Uterus (tissue), 4 donors: ENCODE measurements at places on chromosomes 6 and 20. TPM values are rescaled to one million over a fixed set of nuclear protein-coding genes. Genes with fewer than 3 reads are reported as not detected.

GRCh38 chr6:151175662-151176445 is 63.9 kb upstream of the AKAP12 start:
- no peak overlapping the region for H3K27ac ChIP-seq
- H3K36me3 ChIP-seq, result no peaks in the 10 kb centered on the region
- no peak overlapping the region for H3K4me3 ChIP-seq
- no peaks in the 10 kb centered on the region for H3K4me1 ChIP-seq
- DNase-seq, result no peak

The SYCP2L gene
- under 0.01 TPM for total RNA-seq

DNA sequence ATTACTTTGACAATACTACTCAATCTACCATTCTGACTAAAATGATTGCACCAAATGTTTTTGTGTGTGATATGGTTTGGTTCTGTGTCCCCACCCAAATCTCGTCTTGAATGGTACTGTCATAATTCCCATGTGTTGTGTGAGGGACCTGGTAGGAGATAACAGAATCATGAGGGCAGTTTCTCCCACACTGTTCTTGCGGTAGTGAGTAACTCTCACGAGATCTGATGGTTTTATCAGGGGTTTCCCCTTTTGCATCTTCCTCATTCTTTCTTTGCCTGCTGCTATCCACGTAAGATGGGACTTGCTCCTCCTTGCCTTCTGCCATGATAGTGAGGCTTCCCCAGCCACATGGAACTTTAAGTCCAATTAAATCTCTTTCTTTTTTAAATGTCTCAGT is 20.8 kb downstream of the SYCP2 start:
- H3K4me3 ChIP-seq, result no peak overlapping the region
- no peaks in the 10 kb centered on the region for H3K4me1 ChIP-seq
- no peak overlapping the region for H3K27ac ChIP-seq
- H3K36me3 ChIP-seq, result no peaks in the 10 kb centered on the region
- peaks cover 4% of the 10 kb centered on the region for H3K27me3 ChIP-seq
- no peak for DNase-seq

The BHLHE23 gene
- total RNA-seq, result not detected

The PCK1 gene
- total RNA-seq, result 1.4 TPM

- H3K36me3 ChIP-seq, result no peaks in the 10 kb centered on the region
- no peak overlapping the region for H3K4me3 ChIP-seq
- no peak for DNase-seq
- H3K27me3 ChIP-seq, result no peaks in the 10 kb centered on the region
- H3K4me1 ChIP-seq, result no peaks in the 10 kb centered on the region
Observed at GRCh38 chr6:97047473-97048201, 123.1 kb downstream of the KLHL32 start.

The PABPC1L gene
- not detected for total RNA-seq
